ENCODE measurements at places on chromosomes 5 and 9.

- no peak for DNase-seq
Measured at GRCh38 chr9:18920141-18921084, 112.6 kb downstream of the SAXO1 start.

GRCh38 chr5:55033568-55033967, 9.5 kb downstream of the GZMK start:
- DNase-seq = no peak

DNA sequence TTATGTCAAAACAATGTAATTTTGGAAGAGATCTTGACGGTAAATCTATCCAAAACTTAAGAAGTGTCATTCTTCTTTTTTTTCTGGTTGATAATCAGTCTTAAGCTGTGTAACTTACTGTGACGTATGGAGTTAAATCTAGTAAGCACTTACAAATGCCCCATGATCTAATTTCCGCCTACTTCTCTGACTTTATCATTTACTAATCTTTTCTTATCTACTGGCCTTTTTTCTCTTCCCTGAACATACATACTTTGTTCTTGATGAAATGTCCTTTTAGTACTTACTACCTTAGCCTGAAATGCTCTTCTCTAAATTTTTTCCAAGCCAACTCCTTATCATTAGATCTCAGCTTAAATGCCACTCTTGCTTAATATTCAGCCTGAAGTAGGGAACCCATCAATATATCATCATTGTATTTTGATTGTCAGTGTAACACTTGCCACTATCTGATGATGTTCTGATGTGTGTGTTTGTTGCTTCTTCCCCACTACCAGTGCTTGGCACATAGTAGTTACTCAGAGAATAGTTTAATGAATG, 27.6 kb downstream of the AP3S1 start:
- DNase-seq = no peak

- DNase-seq = no peak
Measured at GRCh38 chr9:14677872-14678271, 15.4 kb downstream of the ZDHHC21 start.

DNA sequence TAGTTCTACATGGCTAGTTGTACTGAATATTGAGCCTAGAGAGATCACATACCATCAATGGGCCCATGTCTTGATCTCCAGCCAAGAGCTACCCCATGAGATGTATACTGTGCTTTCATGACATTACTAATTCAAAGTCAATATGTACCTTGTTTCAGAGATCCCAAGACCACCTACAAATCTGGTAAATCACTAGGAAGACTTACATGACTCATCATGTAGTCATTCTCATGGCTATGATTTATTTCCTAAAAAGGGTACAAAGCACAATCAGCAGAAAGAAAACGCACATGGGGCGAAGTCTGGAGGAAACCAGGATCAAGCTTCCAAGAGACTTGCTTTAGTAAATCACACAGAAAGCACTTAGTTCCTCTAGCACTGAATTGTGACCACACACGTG, 103.0 kb downstream of the PCSK5 start:
- DNase-seq = no peak

DNA sequence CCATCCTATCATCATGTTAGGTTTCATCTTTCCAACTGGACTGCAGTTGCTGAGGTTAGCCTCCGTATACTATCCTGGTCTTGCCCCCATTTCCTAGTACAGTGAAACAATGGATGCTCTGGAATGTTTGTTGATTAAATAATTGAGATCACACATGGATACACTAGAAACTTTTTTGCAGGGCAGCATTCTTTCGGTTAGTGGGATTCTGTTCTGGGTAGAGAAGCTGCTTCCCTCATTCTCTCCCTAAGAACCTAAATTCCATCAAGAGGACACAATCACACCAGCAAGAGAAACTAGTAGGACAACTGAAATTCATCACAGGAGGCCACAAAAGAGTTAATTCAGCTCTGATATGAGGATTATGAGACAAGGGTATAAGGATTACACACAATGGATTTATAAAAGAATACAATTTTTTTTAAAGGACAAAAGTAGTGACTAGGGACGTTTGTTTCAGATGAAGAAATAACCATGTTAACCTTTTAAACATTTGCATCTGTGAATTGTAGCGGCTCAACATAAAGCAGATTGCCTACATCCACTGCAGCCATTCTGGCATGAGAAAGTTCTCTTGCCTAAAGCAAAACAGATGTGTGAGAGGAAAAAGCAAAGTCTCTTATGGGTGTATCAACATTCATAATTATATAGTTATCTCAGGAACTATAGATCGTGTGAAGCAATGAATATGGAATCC, 162.7 kb upstream of the LHFPL2 start:
- no peak for DNase-seq

GRCh38 chr5:59104400-59105127, 521.7 kb downstream of the RAB3C start:
- no peak for DNase-seq
